Lung (tissue), 17 donors: ENCODE measurements at places on chromosomes 3 and 15. TPM values are rescaled to one million over a fixed set of nuclear protein-coding genes. Genes with fewer than 3 reads are reported as not detected.

The AGTR1 gene
- 3.2 TPM for total RNA-seq

The ARL13B gene
- 19.6 TPM for total RNA-seq

The SLC28A1 gene
- 0.06 TPM for total RNA-seq

The FETUB gene
- not detected for total RNA-seq

DNA sequence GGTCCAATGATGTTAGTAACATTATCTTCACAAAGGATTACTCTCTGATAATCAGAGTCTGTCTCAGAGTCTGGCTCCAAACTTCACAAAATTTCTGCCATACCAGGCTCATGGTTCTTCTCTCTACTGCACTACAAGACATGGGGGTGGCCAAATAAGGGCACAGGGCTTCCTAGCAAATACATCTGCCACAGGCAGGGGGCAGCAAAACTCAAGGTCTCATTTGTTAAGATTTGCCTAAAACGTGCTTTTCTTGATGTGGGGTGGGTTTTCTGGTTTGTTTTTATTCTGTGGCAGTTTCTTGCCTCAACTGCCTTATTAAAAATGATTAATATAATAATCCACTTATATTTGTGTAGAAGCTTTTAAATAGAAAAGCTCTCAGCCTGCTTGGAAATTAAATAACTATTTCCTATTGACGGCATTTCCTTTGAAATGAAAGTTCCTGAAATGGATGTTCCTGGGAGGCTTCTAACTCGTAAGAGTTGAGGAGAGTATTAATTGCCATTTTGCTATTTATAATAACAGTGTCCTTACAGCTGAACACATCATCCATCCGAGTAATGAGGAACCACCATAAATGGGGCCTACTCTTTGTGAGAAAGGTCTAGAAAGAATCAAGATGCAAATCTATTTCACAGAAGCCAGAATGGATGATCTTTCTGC lies 53.8 kb downstream of the SST start:
- H3K27ac ChIP-seq = no peak overlapping the region
- H3K4me1 ChIP-seq = no peaks in the 10 kb centered on the region
- no peak overlapping the region for H3K4me3 ChIP-seq
- no peaks in the 10 kb centered on the region for H3K27me3 ChIP-seq
- peak; percentile 22 for DNase-seq
- no peaks in the 10 kb centered on the region for H3K36me3 ChIP-seq

GRCh38 chr3:192831801-192832347 lies 85.8 kb downstream of the MB21D2 start:
- H3K36me3 ChIP-seq = no peaks in the 10 kb centered on the region
- no peak overlapping the region for H3K27ac ChIP-seq
- no peak for DNase-seq

DNA sequence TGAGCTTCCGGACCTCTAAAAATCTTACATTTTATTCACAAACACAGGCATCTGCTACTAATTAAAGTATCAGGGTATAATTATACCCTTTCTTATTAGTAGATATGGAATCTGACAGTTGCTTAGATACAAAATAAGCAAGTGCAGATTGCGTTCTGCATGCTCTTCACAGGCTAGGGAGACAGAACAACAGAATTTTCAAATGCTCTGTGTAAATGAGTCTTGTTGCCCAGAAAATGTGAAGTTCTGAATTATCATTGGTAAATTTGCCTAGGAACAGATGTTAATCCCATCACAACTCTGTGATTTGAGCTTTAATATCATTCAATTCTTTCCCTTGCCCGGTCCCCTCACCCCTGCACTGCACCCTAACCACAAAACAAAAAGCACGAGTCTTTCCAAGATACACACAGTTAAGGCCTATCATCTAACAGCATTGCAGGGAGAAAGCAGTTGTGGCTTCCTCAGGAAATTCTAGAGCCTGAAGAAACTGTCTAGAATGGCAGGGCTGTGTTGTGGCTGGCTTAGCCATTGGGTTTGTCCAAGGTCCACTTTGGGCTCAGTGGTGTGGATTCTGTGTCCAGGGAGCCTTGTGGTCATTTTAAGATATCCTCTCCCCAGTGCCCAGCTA lies 119.8 kb downstream of the PDCD6IP start:
- DNase-seq = no peak
- no peaks in the 10 kb centered on the region for H3K4me1 ChIP-seq
- no peaks in the 10 kb centered on the region for H3K36me3 ChIP-seq
- no peak overlapping the region for H3K4me3 ChIP-seq
- H3K27ac ChIP-seq = no peak overlapping the region

GRCh38 chr15:23083115-23083514 lies 43.7 kb upstream of the TUBGCP5 start:
- no peaks in the 10 kb centered on the region for H3K27me3 ChIP-seq
- no peak for DNase-seq
- H3K4me1 ChIP-seq = no peaks in the 10 kb centered on the region
- no peak overlapping the region for H3K27ac ChIP-seq

GRCh38 chr15:60844511-60845174 lies 365.7 kb upstream of the ICE2 start:
- H3K27me3 ChIP-seq = no peaks in the 10 kb centered on the region
- H3K4me3 ChIP-seq = no peak overlapping the region
- no peak overlapping the region for H3K27ac ChIP-seq
- H3K4me1 ChIP-seq = no peaks in the 10 kb centered on the region
- no peaks in the 10 kb centered on the region for H3K36me3 ChIP-seq
- DNase-seq = no peak

- H3K27me3 ChIP-seq = no peaks in the 10 kb centered on the region
- no peak for DNase-seq
- no peak overlapping the region for H3K27ac ChIP-seq
- no peak overlapping the region for H3K4me3 ChIP-seq
Observed at GRCh38 chr3:1611824-1612223, 486.8 kb upstream of the CNTN4 start.

DNA sequence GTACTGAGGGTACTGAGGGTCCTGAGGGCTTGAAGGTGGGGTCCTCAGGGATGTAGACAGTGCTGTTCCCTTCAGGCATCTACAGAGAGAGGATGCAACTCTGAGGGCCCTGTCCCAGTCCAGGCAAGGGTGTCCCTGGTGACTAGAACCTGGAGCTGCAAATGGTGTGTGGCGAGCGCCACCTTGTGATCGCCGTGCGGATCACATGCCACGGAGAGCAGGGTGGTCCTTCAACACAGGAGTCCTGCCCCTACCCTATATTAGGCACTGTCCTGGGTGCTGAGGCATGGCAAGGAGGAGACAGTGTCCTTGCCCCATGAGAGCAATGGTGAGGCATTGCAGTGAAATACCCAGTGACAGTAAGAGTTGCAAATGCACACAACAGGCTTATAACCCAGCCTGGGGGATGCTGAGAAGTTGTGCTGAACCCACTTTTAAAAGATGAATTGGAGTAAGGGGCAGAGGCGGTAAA lies 23.6 kb downstream of the RHCG start:
- H3K27ac ChIP-seq = no peak overlapping the region
- no peaks in the 10 kb centered on the region for H3K4me1 ChIP-seq
- peak; percentile 52 for DNase-seq
- peaks cover 6% of the 10 kb centered on the region for H3K27me3 ChIP-seq
- H3K36me3 ChIP-seq = no peaks in the 10 kb centered on the region

DNA sequence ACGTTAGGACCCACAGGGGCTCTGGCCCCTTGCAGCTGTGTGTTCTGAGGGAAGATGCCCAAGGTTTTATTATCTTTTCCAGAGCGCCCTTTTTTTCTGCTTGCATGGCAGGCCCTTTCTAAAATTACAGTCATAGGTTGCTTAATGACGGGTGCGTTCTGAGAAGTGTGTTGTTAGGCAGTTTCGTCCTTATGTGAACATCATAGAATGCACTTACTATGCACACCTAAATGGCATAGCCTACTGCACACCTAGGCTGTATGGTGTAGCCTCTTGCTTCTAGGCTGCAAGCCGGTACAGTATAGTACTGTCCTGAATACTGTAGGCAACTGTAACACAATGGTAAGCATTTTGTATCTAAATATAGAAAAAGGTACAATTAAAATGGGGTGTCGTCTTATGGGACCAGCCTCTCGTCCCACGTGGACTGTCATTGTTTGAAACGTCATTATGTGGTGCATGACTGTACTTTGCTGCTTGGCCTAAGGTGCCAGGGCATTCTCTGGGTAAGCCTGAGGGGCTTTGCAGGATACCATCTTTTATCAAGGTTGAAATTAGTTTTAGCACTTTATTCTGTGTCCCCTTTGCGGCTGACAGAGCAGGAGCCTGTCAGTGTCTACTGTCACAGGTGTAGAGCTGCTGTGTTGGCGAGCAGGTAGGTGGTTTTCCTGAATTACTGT lies 10.9 kb downstream of the KLF13 start:
- peaks cover 73% of the 10 kb centered on the region for H3K4me1 ChIP-seq
- no peaks in the 10 kb centered on the region for H3K27me3 ChIP-seq
- no peak for DNase-seq
- H3K36me3 ChIP-seq = no peaks in the 10 kb centered on the region

GRCh38 chr15:90062462-90062932 lies 39.8 kb downstream of the IDH2 start:
- peak; percentile 78 for DNase-seq
- peaks cover 3% of the 10 kb centered on the region for H3K4me1 ChIP-seq
- H3K27ac ChIP-seq = peak overlapping the region; percentile 90

DNA sequence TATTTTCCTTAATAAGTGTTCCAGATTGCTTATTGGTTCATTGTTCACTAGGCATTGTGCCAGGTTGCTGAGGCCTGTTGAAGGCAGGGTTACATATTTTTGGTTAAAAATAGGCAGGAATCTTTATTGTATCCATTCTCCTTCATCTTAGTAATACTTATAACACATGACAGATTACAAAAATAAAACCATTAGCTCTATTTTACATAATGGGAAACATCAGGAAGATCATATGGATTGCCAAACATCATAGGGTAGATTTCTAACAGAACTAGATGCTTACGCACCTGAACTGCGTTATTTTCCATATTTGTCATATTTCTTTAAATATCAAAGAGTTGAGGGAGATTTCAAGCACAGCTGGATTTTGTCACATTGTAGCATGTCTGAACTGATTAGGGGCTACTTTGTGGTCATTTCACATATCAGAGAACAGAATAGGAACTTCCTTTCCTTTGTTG lies 462.9 kb upstream of the SGO1 start:
- H3K27ac ChIP-seq = no peak overlapping the region
- H3K27me3 ChIP-seq = no peaks in the 10 kb centered on the region
- DNase-seq = no peak
- H3K4me3 ChIP-seq = no peak overlapping the region

DNA sequence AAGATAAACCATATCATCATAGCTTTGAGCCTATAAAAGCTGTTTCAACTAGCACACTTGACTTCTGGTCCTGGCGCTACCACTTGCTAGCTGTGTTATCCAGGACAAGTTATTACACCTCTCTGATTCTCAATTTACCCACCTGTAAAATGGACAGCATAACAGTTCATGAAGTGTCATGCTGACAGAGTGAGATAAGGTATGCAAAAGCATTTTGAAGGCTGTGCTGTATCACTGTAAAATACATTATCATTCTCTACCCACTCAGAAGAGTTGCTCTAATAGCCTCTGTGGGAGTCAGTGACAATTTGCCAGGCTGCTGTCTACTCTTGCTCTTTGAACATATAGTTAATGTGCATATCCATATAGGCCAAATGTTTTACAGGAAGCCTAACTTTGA lies 93.0 kb downstream of the SSR3 start:
- no peaks in the 10 kb centered on the region for H3K27me3 ChIP-seq
- H3K27ac ChIP-seq = no peak overlapping the region
- H3K4me1 ChIP-seq = no peaks in the 10 kb centered on the region
- no peak overlapping the region for H3K4me3 ChIP-seq
- no peak for DNase-seq

GRCh38 chr15:50953302-50953701 lies 44.8 kb downstream of the AP4E1 start:
- H3K36me3 ChIP-seq = peaks cover 27% of the 10 kb centered on the region
- no peak for DNase-seq
- H3K27ac ChIP-seq = no peak overlapping the region
- no peaks in the 10 kb centered on the region for H3K27me3 ChIP-seq
- H3K4me1 ChIP-seq = no peaks in the 10 kb centered on the region
- no peak overlapping the region for H3K4me3 ChIP-seq

GRCh38 chr15:40197434-40197833 lies 36.6 kb downstream of the BUB1B start:
- no peaks in the 10 kb centered on the region for H3K27me3 ChIP-seq
- DNase-seq = no peak
- H3K4me3 ChIP-seq = no peak overlapping the region
- H3K4me1 ChIP-seq = no peaks in the 10 kb centered on the region
- H3K27ac ChIP-seq = no peak overlapping the region

- no peaks in the 10 kb centered on the region for H3K27me3 ChIP-seq
- peak; percentile 78 for DNase-seq
- no peaks in the 10 kb centered on the region for H3K36me3 ChIP-seq
- no peak overlapping the region for H3K4me3 ChIP-seq
- peak overlapping the region; percentile 66 for H3K27ac ChIP-seq
Observed at GRCh38 chr3:37768107-37768809, 93.4 kb upstream of the CTDSPL start.

GRCh38 chr15:45201557-45201859 lies 13.7 kb upstream of the SHF start:
- no peak overlapping the region for H3K4me3 ChIP-seq
- no peak for DNase-seq
- no peaks in the 10 kb centered on the region for H3K4me1 ChIP-seq
- no peaks in the 10 kb centered on the region for H3K36me3 ChIP-seq

DNA sequence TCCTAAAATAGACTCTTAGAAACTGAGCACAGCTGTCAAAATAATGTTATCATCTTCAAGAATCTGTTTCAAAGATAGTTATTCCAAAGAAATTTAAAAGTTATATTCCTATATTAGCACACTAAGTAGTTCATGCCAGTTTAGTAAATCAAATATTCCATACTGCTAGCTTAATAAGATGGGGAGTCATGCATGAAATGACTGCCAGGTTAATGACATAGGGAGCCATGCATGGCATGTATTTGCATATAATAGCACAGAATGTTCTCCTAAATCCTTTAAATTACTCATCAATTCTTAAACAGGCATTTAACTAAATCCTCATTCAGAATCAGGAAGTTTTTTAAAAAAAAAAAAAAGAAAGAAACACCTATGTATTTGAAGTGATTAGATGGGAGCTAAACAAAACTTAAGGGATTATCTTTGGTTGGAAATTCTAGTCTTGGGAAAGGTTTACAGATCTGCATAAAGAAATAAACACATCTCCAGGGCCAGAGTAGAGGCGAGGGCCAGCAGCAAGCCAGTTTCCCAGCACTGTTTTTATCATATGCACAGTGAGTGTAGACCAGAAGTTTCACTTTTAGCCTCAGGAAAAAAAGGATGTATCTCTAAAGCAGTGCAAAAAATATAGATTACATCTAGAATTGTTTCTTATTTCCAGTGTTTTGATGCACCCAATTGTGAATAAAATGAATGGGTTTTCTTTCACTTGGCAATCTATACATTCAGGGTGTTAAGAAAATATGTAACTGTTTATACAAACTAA lies 366.4 kb upstream of the AGTR1 start:
- H3K27ac ChIP-seq = no peak overlapping the region
- no peak overlapping the region for H3K4me3 ChIP-seq
- DNase-seq = peak; percentile 50
- H3K4me1 ChIP-seq = peaks cover 10% of the 10 kb centered on the region

GRCh38 chr3:197458906-197459470 lies 96.8 kb downstream of the BDH1 start:
- no peaks in the 10 kb centered on the region for H3K36me3 ChIP-seq
- no peak for DNase-seq

GRCh38 chr3:123785602-123786001 lies 98.5 kb downstream of the MYLK start:
- no peaks in the 10 kb centered on the region for H3K36me3 ChIP-seq
- H3K27me3 ChIP-seq = no peaks in the 10 kb centered on the region
- no peak for DNase-seq
- H3K4me1 ChIP-seq = peaks cover 62% of the 10 kb centered on the region
